ENCODE measurements at places on chromosomes 2 and 18. TPM values are rescaled to one million over a fixed set of nuclear protein-coding genes. Genes with fewer than 3 reads are reported as not detected.

- DNase-seq, result no peak
Measured at GRCh38 chr2:215613280-215613679, 177.4 kb upstream of the FN1 start.

DNA sequence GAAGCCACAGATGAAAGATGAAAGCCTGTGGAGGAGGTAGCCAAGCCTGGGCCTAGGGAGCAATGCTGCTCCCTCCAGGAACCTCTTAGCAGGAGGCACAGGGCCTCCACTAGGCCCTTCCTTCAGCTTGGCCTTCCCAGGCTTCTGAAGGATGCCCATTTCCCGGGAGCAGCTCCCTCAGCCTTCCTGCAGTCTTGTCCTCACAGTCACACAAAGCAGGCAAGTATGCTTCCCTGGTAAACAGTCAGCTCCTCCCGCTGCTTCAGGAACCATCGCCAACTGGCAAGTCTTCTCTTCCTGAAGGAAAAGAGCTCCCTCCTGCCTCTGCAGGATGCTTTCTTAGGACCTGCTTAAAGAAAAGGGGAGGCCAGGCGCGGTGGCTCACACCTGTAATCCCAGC is 53.2 kb downstream of the SMAD7 start:
- DNase-seq, result no peak

DNA sequence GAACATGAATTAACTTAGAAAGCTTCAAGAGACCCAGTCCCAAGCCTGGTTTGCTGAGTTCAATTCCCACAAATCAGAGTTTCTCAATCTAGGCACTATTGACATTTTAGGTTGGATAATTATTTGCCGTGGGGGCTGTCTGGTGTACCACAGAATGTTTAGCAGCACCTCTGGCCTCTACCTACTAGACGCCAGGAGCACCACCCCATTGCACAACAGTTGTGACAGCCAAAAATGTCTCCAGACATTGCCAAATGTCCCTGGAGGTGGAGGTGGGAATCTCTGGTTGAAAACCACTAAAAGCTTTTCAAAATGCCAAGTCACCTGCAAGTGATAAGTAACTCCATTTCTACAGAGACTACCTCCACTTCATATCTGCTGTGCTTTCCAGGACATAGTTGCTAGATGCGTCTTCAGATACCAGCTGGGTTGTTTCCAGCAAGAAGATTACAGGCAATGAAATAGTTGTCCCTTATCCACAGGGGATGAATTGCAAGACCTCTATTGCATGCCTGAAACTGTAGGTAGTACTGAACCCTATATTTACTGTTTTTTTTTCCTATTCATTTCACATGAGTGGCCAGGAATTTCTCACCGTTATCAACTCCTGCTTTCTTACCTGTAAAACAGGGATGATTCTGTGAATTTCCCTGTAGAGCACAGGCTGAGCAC is 554.3 kb downstream of the ZEB2 start:
- DNase-seq, result no peak

DNA sequence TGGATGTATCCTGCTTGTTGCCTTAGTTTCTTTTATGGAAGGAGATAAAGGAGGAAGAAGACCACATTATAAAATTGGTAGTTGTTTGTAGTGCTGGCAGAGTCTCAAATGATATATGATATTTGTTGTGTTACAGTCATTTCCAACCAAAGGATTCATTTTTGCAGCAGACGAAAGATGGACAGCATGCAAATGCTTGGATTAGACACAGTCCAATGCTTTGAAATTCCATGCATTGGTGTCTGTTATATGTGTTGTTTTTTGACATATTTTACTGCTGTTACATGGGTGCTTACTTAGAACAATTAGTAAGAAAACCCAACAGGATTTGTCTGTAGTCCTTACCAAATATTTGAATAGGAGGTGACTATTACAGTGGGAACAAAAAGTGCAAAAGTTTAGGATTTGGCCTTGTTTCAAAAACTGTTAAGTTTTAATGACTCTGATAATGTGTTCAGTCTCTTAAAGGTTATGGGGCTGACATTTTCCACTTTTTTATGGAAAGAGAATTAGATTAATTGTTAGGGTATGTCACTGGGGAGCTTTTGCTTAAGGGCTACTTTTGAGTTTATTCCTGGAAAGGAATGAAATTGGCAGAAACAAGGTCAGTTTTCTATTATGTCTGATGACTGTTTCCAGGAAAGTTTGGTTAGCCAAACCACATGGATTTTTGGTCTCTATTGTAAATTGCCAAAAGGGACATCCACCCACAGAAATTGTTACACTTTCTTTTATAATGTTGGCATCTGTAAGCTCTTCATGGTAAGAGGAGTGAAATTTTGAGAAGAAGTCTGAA is 229.4 kb upstream of the MMADHC start:
- no peak for DNase-seq

- no peak for DNase-seq
Measured at GRCh38 chr2:24163186-24163585, 11.7 kb upstream of the FAM228A start.

DNA sequence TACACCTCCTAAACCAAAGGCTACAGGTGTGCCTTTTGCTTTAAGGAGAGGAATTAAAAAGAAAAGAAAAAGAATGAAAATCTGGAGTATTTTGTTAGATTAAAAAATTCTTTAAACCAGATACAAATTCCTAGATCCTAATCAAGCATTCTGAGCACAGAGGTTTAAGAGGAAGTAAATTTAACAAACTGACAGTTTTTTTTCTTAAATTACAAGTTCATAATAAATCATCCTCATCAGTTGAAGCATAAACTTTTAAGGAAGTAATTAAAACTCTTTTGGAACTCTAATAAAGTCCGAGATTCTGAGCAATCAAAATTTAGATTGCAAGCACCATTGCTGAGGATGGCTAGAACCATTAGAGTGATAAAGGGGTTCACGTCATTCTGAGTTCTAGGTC is 75.1 kb downstream of the POLE4 start:
- DNase-seq, result no peak

DNA sequence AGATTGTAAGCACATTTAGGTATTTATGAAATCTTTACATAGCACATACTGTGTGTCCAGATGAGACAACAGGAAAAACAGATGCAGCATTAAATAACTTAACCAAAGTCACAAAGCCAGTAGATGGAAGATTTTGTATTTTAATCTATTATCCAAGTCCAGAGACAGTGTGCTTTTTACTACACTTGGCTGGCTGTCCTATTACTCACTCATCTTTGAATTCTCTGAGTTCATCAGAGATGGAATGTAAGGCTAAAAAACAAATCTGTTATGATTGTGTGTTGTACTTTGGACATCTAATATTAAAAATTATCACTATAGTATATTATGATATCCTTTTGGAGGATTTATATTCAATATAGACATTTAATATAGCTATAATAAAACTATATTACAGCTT is 1189.4 kb downstream of the DSC3 start:
- no peak for DNase-seq

GRCh38 chr2:74817304-74817675 is 16.6 kb upstream of the HK2 start:
- DNase-seq, result no peak

GRCh38 chr18:77765468-77765867 is 515.8 kb downstream of the GALR1 start:
- DNase-seq, result peak; percentile 71

GRCh38 chr2:134181219-134181618 is 72.7 kb upstream of the MGAT5 start:
- DNase-seq, result no peak

Gene ZNF385B
- total RNA-seq, result 41.4 TPM

Gene TPRKB
- 3.1 TPM for total RNA-seq

Gene BCS1L
- 18.9 TPM for total RNA-seq

Gene SULT1C2
- 259 TPM for total RNA-seq

Gene EMX1
- not detected for total RNA-seq

Gene EPAS1
- 69.0 TPM for total RNA-seq

Gene NCKAP5
- 8.0 TPM for total RNA-seq

Measured in stomach (tissue), 19 donors.